Stomach (tissue), 19 donors: ENCODE measurements at places on chromosomes 4 and X. TPM values are rescaled to one million over a fixed set of nuclear protein-coding genes. Genes with fewer than 3 reads are reported as not detected.
A peak's percentile ranks its signal among the peaks of the same experiment; 100 is the strongest.

GRCh38 chr4:172776203-172776861 lies 392.3 kb upstream of the GALNT7 start:
- no peak for DNase-seq
- no peaks in the 10 kb centered on the region for H3K27me3 ChIP-seq
- no peaks in the 10 kb centered on the region for H3K4me1 ChIP-seq
- no peak overlapping the region for H3K4me3 ChIP-seq

GRCh38 chr4:106258145-106259045 lies 57.6 kb downstream of the TBCK start:
- H3K27ac ChIP-seq: no peak overlapping the region
- H3K27me3 ChIP-seq: no peaks in the 10 kb centered on the region
- H3K36me3 ChIP-seq: peaks cover 20% of the 10 kb centered on the region
- no peak overlapping the region for H3K4me3 ChIP-seq

GRCh38 chr4:164485136-164485535 lies 268.8 kb upstream of the SMIM31 start:
- no peaks in the 10 kb centered on the region for H3K36me3 ChIP-seq
- H3K27ac ChIP-seq: no peak overlapping the region
- no peaks in the 10 kb centered on the region for H3K27me3 ChIP-seq
- H3K4me1 ChIP-seq: no peaks in the 10 kb centered on the region

GRCh38 chrX:10828640-10829039 lies 208.3 kb upstream of the MID1 start:
- no peaks in the 10 kb centered on the region for H3K4me1 ChIP-seq
- no peak overlapping the region for H3K27ac ChIP-seq
- peak; percentile 30 for DNase-seq
- no peak overlapping the region for H3K4me3 ChIP-seq
- no peaks in the 10 kb centered on the region for H3K27me3 ChIP-seq

DNA sequence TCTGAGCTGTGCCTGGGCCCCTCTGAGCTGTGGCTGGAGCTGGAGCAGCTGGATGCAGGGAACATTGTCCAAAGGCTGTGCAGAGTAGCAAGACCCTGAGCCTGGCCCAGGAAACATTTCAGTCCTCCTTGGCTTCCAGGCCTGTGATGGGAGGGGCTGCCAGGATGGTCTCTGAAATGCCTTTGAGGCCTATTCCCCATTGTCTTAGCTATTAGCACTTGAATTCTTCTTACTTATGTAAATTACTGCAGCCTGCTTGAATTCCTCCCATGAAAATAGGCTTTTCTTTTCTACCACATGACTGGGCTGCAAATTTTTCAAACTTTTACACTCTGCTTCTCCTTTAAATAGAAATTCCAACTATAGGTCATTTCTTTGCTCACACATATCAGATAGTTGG lies 349.8 kb upstream of the KLHL4 start:
- no peaks in the 10 kb centered on the region for H3K4me1 ChIP-seq
- no peaks in the 10 kb centered on the region for H3K27me3 ChIP-seq
- no peak for DNase-seq
- H3K4me3 ChIP-seq: no peak overlapping the region

GRCh38 chrX:18931972-18932371 lies 51.9 kb downstream of the PHKA2 start:
- peak; percentile 56 for DNase-seq
- no peak overlapping the region for H3K27ac ChIP-seq
- no peaks in the 10 kb centered on the region for H3K4me1 ChIP-seq

DNA sequence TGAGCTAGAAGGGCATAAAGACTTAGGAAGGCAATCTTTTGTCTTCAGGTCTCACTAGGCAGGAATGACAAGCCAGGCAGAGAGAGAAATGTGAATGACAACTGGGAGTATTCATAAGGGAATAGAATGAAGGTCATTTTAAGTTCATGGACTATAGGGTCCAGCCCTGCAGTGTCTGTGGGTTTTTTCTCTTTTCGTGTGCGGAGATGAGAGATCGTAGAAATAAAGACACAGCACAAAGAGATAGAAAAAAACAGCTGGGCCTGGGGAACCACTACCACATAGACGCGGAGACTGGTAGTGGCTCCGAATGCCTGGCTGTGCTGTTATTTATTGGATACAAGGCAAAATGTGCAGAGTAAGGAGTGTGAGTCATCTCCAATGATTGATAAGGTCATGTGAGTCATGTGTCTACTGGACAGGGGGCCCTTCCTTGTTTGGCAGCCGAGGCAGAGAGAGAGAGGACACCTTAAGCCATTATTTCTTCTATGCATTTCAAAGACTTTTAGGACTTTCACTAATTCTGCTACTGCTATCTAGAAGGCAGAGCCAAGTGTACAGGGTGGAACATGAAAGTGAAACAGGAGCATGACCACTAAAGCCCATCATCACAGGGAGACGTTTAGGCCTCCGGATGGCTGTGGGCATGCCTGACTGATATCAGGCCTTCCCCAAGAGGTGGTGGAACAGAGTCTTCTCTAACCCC lies 921.8 kb upstream of the PCDH10 start:
- no peak overlapping the region for H3K4me3 ChIP-seq
- H3K27ac ChIP-seq: no peak overlapping the region
- DNase-seq: no peak
- H3K4me1 ChIP-seq: no peaks in the 10 kb centered on the region
- H3K27me3 ChIP-seq: no peaks in the 10 kb centered on the region
- H3K36me3 ChIP-seq: no peaks in the 10 kb centered on the region

The SUPT20HL1 gene
- total RNA-seq: not detected

The PAGE1 gene
- not detected for total RNA-seq

The UBE2K gene
- 187 TPM for total RNA-seq

The SMIM10L2A gene
- not detected for total RNA-seq
